HS-27A (cell line): ENCODE measurements at places on chromosomes 3 and 15.

DNA sequence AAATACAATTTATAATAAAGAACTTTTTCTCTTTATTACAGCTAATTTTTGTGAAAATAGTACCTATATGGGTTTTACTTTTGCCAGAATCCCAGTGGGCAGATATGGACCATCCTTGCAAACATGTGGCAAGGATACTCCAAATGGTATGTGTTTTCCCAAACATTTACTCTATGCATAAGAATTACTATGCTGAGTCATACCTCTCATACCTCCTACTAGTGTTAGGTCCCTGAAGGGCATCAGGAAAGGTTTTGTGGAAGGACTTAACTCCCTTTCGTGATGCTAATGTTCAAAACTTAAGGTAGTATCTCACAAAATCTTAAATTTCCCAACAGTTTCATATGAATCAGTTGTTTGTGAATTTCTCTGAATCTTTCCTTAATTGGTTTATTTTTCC lies 21.3 kb downstream of the ADGRG7 start:
- DNase-seq, result no peak

DNA sequence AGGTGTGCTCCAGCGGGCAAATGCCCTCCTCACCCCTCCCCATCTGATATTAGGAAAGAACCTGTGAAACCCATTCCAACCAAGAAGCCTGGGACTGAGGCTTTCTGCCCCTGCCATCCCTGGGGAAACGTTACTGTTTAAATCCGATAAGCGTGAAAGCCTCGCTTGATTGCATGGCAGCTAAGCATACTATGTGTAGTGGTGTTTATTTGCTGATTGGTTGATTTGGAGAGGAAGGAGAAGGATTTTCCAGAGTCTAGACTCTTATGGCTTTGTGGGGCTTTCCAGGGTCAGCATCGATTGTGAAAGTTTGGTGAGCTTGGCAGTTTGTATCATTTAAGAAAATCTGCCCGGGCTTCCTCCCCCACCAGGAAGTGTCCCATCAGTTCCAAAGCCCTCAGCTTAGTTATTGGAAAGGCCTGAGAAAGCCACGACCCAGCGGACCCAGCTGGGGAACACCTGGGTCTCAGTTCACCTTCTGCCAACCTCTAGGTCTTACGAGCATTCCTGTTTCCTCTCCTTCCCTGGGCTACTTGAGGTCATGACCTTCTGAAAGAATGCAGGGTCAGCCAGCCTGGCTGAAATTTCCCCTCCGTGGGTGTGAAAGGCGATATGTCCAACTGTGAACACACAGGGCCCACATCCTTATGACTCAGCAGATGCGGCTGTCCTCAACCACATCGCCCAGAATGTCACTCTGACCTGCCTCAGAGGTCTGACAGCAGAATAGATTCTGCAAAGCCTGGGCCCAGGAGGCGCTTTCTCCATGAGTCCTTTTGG lies 62.8 kb upstream of the HERC1 start:
- DNase-seq, result peak; percentile 34

DNA sequence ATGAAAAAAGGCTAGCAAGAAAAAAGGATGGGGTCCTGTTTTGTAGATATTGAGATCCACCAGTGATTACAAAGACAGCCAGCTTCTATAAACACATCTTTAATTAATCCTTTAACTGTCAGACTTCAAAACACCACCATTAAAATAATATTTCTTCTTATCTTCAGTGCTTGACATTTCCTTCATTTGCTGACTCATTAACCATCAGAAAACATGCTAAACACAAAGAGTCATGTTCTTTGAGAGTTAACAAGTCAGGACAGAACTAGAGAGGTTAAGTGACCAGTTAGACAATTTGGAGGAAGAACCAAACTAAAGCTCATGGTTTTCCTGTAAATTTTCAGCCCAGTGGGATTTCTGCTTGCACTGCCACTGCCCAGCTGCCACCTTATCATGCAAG lies 111.4 kb downstream of the MEIS2 start:
- no peak for DNase-seq

DNA sequence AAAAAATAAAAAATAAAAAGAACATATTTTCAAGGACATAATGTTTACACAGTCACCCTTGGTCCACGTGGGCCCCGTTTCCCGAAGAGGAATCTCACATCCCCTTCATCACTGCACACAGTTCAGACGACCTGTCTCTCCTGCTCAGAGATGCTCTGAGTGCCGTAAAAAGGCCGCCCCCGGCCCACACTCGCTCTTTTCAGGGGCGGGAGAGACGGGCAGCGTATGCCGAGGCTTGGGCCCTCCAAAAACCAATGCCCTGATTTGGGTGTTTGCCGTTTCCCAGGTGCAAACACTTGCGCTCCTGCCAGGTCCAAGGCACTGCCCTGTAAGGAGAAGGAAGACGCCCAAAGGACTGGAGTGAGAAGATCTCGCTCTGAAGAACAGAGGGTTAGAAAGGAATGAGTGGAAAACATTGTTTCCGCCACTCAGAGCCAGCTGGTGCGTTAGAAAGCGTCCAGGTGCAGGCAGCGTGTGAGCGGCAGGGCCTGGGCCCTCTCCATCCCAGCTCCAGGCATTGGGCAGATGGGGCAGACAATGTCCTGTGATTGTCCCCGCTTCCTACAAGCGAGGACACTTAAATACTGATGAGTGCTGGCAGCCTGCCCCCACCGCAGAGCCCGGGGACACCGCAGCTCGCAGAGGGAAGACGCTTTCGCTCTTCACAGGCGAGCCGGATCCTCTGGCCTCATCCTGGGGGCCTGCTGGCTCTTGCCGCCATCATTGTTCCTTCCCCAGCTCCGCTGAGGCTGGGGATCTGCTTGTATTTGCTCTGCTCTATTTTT lies 53.2 kb downstream of the NIPA2 start:
- DNase-seq, result no peak

GRCh38 chr3:120524171-120524923 lies 71.8 kb upstream of the NDUFB4 start:
- no peak for DNase-seq

DNA sequence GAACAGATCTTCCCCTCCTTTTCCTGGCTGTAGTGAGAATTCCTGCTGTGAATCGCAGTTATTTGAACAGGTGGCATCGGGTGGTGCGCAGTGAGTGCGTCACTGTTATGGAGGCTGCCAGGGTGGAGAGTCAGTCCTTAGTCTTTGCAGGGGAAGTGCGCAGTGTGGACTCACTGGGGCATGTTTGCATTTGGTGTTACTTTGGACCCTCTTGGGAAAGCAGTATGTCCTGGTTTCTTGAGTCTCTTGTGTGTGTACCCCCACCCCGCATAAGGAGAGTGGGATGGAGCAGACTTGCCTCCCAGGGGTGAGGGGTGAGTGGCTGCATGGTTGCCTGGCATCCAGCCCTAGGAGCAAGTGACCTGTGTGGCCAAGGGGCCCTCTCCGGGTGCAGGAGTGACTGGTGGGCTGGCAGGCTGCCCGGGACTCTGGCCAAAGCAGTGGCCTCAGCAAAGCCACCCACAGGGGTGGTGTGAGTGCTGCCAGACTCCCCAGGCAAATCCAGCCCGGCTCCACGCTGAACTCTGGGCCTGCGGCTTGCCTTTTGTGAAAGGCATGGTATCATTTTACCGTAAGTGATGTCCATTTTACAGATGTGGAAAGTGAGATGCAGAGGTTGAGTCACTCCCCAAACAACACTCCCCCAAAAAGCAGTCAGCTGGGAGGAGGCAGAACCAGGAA lies 46.4 kb downstream of the DNASE1L3 start:
- no peak for DNase-seq

DNA sequence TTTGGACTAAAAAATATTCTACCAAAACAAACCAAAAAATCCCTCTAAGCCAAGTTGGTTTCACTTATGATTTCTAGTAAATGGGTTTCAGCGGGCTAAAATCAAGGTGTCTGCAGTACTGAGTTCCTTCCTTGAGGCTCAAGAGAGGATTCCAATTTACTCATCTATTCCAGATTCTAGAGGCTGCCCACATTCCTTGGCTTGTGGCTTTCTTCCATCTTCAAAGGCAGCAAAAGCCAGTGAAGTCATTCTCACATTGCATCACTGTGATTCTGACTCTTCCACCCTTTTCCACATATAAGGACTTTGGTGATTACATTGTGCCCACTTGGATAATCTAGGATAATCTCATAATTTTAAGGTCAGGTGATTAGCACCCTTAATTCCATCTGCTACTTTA lies 48.1 kb downstream of the DPPA2 start:
- no peak for DNase-seq

- DNase-seq, result peak; percentile 59
Observed at GRCh38 chr15:57541805-57542504, 49.7 kb upstream of the MYZAP start.

DNA sequence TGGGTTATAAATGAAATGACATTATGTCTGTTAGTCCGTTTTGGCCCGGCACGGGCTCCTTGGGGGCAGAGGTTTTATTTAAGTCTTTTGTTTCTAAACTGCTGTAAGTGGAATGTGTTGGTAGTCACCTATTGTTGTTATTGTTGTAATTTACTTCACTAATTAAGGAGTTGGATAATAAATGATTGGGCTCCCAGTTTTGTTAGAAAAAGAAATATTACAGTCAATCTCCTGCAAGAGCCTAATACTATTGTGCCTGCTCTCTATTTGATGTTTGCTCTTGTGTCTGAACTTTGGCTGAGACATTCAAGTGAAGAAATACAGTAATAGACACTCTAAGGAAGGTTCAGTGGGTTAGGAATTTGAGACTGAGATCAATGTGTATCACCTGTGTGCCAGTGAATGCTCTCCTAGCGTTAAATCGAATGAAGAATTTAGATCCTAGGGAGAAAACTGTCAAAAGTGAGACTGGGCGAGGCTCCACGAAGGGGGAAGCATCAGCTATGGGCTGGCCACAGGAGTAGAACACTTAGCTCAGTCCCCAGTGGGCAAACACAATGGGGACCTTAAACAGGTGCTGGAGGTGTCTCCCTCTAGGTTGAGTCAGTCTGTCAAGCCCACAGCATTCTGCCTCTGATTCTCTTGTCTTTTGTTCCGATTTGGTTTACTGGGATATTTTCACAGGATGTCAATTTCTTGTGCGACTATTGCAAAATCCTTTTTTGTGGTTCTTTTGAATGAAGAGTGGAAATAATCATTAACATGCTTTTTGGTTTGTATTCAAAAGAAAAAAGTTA lies 1.2 kb downstream of the ROBO2 start:
- no peak for DNase-seq

DNA sequence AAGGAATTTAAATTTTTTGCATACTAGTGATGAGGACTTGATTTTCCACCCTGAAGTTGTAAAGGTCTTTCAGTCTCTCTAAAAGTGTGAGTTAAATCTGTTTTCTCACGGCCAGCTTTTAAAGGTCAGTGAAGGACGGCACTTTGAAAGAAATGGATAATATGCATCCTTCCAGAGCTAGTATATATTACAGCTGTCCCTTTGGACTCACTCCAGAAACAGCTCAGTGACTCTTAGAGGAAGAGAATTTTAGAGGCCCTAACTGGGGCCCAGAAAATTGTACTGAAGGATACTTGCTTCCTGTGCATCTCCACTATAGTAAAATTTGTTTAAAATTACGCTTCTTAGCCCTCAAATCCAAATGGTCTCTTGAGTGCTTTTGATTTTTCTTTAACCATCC lies 41.6 kb downstream of the PIK3CA start:
- DNase-seq, result no peak

GRCh38 chr3:194386066-194386465 lies 13.0 kb downstream of the GP5 start:
- DNase-seq, result no peak
